Activated CD4-positive, alpha-beta T cell treated with anti-CD3 and anti-CD28 coated beads for 1 hour (primary cell): ENCODE measurements at places on chromosomes 4 and X.

GRCh38 chr4:83283181-83283580 lies 1.4 kb downstream of the COQ2 start:
- no peak for DNase-seq

DNA sequence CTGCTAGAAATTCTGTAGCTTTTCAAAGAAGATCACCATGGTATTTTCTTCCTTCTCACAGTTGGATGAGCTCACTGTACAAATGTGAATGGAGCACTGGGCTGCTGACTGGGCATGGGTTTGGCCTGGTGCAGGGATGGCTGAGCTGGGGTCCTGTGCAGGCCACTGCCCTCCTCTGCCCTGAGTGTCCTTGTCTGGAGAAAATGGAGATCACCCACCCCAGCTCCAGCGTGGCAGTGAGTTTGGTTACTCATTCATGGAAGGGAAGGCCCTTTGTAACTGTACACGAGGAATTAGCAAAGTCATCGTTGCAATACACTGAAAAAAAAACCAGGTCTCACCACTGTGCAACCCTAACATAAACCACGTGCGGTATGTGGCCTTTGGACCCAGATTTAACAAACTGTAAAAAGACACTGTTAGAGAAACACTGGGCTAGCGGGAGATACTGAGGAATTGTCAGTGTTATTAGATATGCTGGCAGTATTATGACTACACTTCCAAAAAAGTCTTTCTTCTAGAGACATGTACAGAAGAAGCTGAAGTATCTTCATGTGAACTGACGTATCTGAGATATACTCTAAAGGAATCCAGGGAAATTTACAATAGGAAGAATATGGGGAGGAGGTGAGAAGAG lies 16.1 kb upstream of the TBC1D14 start:
- no peak for DNase-seq

DNA sequence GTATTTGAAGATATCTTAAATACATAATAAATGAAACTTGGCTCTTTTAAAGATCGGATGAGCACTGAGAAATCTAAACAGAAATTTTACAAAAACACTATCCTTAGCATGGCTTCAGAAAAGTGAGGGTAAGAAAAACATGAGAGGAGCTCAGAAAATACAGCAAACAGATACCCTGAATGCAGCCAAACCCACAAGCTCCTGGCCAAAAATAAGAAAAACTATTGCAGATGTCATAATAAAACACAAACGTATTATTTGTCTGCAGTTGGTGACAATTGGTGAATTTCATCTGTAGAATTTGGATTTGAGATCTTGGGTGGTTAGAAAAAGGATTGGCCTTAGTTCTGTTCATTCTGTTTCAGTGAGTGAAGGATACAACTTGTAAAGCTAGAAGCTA lies 603.9 kb downstream of the INPP4B start:
- DNase-seq, result no peak

DNA sequence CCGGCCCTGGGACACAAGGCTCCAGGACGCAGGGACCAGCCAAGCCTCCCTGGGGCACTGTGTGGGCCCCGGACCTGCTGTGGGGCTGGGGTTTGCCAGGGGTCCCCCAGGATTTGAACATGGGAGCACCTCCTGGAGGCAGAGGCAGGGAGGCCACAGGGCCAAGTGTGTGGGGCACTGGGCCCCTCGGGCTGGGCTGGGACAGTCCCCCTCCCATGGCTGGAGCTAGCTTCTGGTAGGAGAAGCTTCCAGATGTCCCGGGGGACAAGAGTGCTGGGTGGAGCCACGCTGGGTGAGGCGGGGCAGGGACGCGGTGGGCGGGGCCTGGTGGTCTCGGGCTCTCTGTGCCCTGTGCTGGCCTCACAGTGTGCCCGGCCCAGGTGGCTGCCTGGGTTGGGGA lies 18.6 kb downstream of the FGFRL1 start:
- no peak for DNase-seq

- DNase-seq, result no peak
Observed at GRCh38 chr4:158253350-158253980, 43.2 kb downstream of the TMEM144 start.

DNA sequence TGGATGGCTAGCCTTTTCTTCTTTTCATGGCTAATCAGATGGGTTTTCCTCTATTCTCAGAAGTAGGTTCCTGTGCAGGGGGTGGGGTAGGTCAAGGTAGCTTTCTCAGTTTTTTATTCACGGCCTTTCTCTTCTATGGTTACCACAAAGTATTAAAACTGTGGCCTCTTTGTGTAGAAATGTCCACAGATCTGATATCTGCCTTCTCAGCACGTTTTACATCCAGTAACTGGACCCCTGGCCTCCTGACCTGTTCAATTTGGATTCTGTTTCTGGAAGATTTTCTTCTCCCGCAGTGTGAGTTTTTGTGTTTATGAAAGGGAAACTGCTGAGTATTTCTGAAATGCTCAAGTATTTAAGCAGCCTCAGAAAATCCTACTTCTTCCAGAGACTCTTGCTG lies 688.5 kb downstream of the RAPGEF2 start:
- no peak for DNase-seq
